ENCODE measurements at places on chromosomes 12 and 14.

DNA sequence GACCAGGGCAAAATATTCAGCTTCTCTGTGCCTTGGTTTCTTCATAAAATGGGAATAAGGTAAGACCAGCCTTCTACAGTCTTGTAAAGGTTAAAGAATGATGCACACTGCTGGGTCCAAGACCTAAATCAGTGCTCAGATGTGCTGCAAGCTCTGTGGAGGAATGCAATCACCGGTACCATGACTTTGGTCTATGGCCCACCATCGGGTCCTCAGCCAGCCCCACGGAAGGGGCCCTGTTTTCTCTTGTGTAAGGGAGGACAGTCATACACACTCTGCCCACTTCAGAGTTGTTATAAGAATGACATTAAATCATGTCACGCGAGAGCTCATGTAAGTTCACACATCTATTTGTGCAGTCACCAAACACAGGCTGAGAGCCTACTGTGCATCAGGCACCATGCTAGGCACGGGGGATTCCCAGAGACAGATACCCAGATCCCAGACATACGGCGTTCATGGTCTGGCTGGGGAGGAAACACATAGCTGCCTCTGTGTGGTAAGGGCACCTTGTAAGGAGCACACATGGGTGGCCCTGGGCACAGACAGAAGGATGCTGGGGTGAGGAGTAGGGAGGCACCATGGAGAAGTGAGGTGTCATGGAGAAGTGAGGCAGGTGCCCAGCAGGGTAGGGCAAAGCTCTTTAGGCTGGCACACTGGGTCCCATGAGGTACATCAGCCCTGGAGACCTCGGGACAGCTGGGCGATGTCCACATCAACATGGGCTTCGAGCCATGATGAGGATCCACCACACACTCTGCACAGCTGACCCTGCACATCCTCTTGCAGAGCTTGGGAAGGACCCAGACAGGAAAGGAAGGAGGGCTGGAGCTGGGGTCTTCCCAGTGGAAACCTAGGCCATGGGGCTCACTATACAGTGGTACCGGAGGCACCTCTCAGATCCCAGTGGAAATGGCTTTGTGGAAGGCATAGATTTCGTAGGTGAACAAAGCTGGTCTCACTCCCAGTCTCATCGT lies 190.4 kb upstream of the DIO3 start:
- DNase-seq = no peak

GRCh38 chr14:44662250-44662891 lies 155.3 kb upstream of the FSCB start:
- DNase-seq = no peak

GRCh38 chr12:45633733-45634132 lies 95.8 kb upstream of the ARID2 start:
- DNase-seq = no peak

DNA sequence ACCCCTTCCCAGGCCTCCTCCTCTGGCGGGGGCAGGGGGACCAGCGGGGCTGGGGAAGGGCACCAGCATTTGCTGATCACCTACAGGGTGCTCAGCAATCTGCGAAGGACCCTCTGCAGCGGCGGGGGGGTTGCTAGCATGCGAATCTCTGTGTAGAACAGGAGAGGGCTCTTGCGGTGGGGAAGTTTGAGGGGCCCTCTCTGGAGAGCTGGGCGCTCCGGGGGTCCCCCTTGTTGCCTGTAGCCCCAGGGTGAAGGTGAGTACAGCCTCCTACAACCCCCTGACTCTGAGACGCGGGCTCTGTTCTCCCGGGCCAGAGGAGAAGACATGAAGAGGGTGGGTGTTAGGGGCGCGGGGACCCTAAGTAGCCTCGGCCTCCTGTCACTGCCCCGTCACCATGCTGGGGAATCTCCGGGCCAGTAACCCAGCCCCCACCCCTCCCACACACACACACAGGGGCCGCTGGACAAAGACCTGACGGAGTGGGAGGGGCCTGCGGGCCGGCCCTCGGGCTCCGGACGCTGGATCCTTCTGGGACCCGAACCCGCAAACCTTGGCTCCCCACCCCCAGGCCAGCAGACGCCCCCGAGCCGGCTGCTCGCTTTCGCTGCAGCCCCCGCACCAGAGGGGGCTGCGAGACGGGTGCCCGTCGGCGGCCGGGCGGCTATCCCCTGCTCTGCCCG lies 734 bp downstream of the FIGNL2 start:
- DNase-seq = no peak

GRCh38 chr12:51174501-51174900 lies 1.6 kb upstream of the TFCP2 start:
- no peak for DNase-seq

GRCh38 chr14:104393898-104394381 lies 185.6 kb upstream of the C14orf180 start:
- DNase-seq = no peak

GRCh38 chr12:58695263-58695662 lies 225.0 kb downstream of the LRIG3 start:
- DNase-seq = no peak

Measured in glomerular endothelial cell (primary cell).